ENCODE measurements at places on chromosomes 3 and 15. TPM values are rescaled to one million over a fixed set of nuclear protein-coding genes. Genes with fewer than 3 reads are reported as not detected.

The CPNE9 gene
- not detected for total RNA-seq

The FGD5 gene
- total RNA-seq, result 54.0 TPM

The DUT gene
- 68.8 TPM for total RNA-seq

The ROPN1 gene
- not detected for total RNA-seq

The HHLA2 gene
- not detected for total RNA-seq

The IL17RE gene
- total RNA-seq, result 0.32 TPM

The PSMD6 gene
- 150 TPM for total RNA-seq

The NRG4 gene
- not detected for total RNA-seq

The MAP1A gene
- total RNA-seq, result 0.65 TPM

The GCSAM gene
- not detected for total RNA-seq

The TRNT1 gene
- total RNA-seq, result 29.2 TPM

The SH2D7 gene
- not detected for total RNA-seq

The ITPR1 gene
- 16.2 TPM for total RNA-seq

The TOPAZ1 gene
- not detected for total RNA-seq

The KLHL6 gene
- total RNA-seq, result 18.2 TPM

The DRD3 gene
- not detected for total RNA-seq

The LRRN1 gene
- not detected for total RNA-seq

The TRIM42 gene
- not detected for total RNA-seq

The LTF gene
- not detected for total RNA-seq

The NPAP1 gene
- total RNA-seq, result not detected

The ACP3 gene
- not detected for total RNA-seq
